Activated CD4-positive, alpha-beta memory T cell treated with anti-CD3 and anti-CD28 coated beads for 36 hours (primary cell): ENCODE measurements at places on chromosomes 11 and 22. TPM values are rescaled to one million over a fixed set of nuclear protein-coding genes. Genes with fewer than 3 reads are reported as not detected.

PLAAT5 gene
- 0.24 TPM for total RNA-seq

OR1S2 gene
- not detected for total RNA-seq

OR4A16 gene
- total RNA-seq: not detected

PTPRCAP gene
- 93.5 TPM for total RNA-seq

STK33 gene
- total RNA-seq: 0.24 TPM

PLEKHA7 gene
- total RNA-seq: 5.3 TPM

- no peak for DNase-seq
These were observed 8.7 kb upstream of the EFCAB6 start for GRCh38 chr22:43820651-43821305.

- no peak for DNase-seq
These were observed 15.8 kb downstream of the LINC01488 start for GRCh38 chr11:69497221-69497787.

- DNase-seq: no peak
These were observed 563.1 kb downstream of the METTL15 start for GRCh38 chr11:28671274-28671673.

GRCh38 chr11:19786644-19787043 lies 74.0 kb downstream of the NAV2 start:
- no peak for DNase-seq

- DNase-seq: no peak
These were observed 104.5 kb downstream of the NTM start for GRCh38 chr11:131474947-131475346.

DNA sequence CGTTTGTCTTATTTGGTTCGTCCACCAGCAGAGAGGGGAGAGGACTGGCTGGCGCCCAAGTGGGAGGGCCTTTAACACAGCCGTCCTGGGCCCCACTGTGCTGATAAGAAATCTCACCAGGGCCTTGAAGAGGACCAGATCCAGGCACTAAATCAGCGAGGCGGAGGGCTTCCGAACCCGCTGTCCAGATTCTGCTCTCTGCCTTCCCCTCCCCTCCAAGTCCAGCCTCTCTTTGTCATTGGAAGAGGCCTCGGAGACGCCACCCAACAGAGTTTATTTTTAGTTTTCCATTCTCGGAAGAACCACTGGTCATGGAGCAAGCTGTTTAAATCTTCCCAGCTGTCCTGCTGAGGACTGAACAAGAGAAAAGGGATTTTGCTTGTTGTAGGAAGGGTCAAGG lies 9.3 kb upstream of the FXYD6 start:
- DNase-seq: no peak

DNA sequence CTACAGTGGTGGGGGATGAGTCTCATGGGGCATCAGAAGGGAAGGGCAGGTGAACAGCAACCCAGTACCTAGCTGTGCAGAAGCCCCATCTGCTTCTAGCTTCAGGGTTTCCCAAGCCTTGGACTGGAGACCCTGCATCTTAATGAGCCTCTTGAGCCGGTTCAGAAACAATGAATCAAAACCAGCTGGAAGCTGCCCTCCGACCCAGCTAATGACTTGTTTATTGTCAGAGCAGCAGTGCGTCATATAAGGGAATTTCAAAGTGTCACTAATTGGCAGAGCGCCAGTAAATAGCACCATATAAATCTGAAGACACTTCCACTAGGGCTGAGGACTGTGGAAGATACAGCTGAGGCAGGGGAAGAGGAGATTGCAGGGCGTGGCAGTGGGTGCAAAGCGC lies 57.5 kb downstream of the RPUSD4 start:
- no peak for DNase-seq

- DNase-seq: no peak
These were observed 706.9 kb upstream of the LUZP2 start for GRCh38 chr11:23789938-23790371.

DNA sequence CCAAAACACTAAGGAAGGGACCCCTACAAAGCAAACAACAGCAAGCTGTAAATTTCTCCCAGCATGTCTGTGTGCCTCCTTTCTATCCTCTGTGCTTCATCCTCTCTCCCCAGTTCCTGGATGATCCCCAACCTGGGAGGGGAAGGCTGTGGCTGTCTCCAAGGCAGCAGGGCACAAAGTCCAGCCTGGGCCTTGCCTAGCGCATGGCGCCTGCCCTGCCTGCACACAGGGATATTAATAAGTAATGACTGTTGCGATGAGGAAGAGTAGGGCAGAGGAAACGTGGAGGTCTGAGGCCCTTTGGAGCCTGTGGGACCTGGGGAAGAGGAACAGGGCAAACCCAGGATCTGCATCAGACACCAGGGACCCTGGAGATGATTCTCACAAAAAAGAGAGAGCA lies 2.0 kb downstream of the USH1C start:
- DNase-seq: no peak

DNA sequence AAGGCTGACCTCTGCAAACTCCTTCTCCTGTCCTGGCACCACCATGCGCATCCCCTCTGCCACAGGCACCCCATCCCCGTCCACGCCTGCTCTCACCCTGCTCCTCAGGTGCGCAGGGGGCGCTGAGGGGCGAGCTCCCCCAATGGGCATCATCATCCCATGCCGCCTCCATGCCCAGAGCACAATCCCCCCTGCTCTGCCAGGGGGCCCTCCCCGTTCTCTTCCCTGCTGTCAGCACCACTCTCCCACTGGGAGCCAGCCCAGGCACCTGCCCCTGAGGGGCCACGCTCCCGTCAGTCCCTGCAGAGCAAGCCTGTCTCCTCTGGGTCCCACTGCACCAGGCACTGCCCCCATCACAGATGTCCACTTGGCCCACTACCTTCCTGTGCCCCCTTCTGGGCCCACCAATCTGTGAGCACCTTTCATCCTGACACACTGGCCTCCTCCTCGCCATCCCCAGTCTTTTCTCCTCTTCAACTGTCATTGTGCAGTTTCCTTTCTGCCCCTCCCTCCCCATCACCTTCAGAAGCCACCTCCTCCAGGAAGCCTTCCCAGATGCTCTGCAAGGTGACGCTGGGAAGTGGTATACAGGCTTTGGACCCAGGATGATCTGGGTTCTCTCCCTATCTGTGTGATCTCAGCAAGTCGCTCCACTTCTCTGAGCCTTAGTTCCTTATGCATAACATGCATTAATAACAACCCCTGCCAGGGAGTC lies 62.6 kb downstream of the CYTH4 start:
- no peak for DNase-seq
